ENCODE measurements at places on chromosomes 6 and 20.

- DNase-seq: no peak
Observed at GRCh38 chr20:19347943-19348456, 135.6 kb downstream of the SLC24A3 start.

DNA sequence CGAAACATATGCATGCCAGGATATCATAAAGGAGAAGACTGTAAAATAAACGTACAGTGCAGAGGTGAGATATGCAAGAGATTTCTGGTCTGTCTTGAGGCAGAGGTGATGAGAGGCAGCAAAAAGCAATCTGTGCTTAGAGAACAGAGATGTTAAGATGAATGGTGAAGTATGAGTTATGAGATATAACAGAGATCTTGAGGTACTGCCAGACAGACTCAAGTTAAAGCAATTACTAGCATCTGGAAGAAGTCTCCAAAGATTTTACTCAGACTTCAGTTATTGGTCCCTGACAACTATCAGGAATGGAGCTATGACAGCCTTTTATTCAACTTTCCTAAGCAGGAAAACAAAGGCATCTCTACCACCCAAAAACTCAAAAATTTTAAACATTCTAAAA lies 122.8 kb upstream of the DST start:
- DNase-seq: no peak

GRCh38 chr6:135087403-135087802 lies 32.8 kb upstream of the HBS1L start:
- no peak for DNase-seq

DNA sequence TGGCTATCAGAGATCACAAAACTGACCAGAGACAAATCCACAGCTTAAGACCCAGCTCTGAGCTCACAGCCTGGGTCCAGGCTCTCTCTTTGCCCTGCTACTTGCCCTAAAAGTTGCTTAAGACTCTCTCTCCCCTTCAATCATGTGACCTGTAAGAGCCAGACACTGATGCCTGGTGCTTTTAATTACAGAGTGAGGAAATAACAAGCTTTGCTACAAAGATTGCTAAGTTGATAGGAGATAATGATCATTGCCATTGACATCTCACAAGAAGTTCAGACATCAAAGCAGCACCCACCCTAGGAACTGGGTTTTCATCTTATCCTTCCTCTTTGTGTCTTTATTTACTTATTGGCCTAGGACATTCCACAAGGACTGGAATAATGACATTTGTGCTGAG lies 125.9 kb upstream of the CD93 start:
- DNase-seq: no peak

- no peak for DNase-seq
Observed at GRCh38 chr20:34491932-34492509, 24.2 kb upstream of the DYNLRB1 start.

GRCh38 chr6:35206346-35206745 lies 7.4 kb upstream of the SCUBE3 start:
- no peak for DNase-seq

GRCh38 chr6:162907876-162908481 lies 180.2 kb downstream of the PACRG start:
- DNase-seq: no peak

- DNase-seq: no peak
Observed at GRCh38 chr20:17210983-17211382, 15.9 kb upstream of the PCSK2 start.

DNA sequence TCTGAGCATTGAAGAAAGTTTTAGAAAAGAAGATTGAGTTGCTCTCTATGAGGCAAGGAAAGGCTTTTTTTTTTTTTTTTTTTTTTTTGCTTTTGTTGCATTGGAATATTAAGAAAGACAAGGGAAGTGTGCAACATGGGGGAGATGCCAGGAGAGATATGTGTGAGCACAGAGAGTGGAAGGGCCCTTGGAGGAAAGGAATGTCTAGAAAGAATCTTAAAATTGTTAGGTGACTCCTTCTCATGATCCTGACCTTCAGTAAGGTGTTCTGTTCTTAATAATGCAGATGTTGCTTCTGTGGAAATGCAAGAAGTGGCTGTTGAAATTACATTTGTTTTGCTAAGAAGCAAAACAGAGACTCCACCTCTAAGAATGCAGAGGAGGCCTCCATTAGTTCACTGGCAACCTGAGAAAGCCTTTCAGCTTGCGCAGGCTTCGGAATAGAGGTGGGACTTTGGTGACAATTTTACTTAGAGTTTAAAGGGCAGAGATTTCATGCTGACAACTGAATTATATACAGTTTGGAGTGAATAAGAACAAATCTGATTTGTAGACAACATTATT lies 118.0 kb upstream of the ASCC3 start:
- no peak for DNase-seq

- no peak for DNase-seq
Observed at GRCh38 chr20:2585811-2586210, 49.4 kb downstream of the TMC2 start.

GRCh38 chr20:25272223-25273000 lies 24.5 kb downstream of the PYGB start:
- no peak for DNase-seq

DNA sequence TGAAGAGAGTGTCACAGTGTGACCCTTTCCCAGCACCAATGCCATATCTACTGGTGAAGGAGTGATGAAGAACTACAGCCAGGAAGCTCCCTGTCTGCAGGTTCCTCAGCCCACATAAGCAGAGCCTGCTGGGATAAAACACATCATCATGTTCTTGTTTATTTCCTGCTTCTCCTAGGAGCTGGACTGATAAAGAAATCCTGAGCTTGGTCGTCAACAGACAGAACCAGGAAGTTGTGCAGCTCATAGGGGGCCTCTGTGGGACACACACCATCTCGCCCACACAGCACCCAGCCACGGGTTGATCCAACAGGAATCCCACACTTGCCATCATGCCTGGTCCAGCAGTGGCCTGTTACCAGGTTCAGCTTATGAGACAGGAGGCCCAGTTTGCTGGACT lies 2.8 kb upstream of the CSTL1 start:
- no peak for DNase-seq

GRCh38 chr20:10357974-10358373 lies 76.0 kb downstream of the MKKS start:
- DNase-seq: no peak

- no peak for DNase-seq
Observed at GRCh38 chr6:33114406-33114805, 38.6 kb downstream of the HLA-DPB1 start.

GRCh38 chr6:110363748-110364147 lies 5.6 kb upstream of the METTL24 start:
- DNase-seq: no peak
